Amygdala (tissue), 56 donors: ENCODE measurements at places on chromosomes 1 and 21.

GRCh38 chr1:75615613-75616435 is 4.9 kb upstream of the SLC44A5 start:
- peak; percentile 25 for DNase-seq

GRCh38 chr1:91428182-91428798 is 23.7 kb upstream of the HFM1 start:
- DNase-seq = no peak

GRCh38 chr1:184050636-184051035 is 894 bp upstream of the TSEN15 start:
- DNase-seq = no peak

- no peak for DNase-seq
These were observed 16.1 kb downstream of the EIF2B3 start for GRCh38 chr1:44970317-44970716.

GRCh38 chr1:75425001-75425650 is 185.8 kb downstream of the SLC44A5 start:
- DNase-seq = no peak

GRCh38 chr1:215005078-215005477 is 77.5 kb upstream of the KCNK2 start:
- no peak for DNase-seq

DNA sequence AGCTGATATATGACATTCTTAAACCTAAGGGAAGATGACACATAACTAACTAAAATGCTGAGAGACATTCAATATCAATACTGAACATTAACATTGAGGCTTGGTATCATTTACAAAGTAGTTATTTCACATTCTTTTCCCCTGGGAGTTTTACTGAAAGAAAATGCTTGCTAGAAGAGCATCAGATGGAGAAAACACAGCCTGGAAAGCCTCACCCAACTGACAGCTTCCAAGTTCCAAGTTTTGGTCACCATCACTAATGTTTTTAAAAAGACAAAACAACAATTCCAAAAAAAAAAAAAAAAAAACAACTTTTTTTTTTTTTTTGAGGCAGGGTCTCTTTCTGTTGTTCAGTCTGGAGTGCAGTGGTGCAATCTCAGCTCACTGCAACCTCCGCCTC is 80.6 kb downstream of the DSCAM start:
- DNase-seq = no peak

DNA sequence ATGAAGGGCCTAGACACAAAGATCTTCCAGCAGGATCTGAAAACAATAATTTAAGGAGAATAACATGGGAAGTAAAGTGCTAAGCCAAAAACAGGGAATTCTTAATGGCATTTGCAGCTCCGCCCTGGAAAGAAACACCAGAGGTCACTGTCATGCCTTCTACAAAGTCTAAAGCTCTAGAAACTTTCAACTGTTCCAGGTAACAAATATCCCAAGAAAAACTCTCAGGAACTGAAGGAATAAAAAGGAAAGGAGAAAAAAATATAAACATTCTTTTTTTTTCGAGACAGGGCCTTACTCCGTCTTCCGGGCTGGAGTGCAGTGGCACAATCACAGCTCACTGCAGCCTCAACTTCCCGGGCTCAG is 13.2 kb downstream of the ZC3H12A start:
- no peak for DNase-seq

DNA sequence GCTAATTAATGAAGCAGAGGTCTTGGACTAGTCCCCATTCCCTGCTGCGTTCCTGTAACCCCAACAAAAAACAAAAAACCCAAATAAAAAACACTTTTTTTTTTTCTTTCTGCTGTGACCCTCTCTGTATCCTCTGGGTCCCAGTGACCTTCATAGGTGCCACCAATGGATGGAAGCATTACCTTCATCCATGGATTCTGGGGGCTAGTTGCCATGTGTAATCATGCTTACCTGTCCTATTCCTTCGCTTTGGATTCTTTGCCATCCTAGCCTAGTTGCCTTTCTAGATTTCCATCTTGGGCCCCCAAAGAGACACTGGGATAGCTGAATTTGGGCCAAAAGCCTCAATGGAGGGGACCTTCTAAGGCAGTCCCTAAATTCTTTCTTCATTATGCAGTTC is 1208.7 kb downstream of the BRINP3 start:
- DNase-seq = no peak

DNA sequence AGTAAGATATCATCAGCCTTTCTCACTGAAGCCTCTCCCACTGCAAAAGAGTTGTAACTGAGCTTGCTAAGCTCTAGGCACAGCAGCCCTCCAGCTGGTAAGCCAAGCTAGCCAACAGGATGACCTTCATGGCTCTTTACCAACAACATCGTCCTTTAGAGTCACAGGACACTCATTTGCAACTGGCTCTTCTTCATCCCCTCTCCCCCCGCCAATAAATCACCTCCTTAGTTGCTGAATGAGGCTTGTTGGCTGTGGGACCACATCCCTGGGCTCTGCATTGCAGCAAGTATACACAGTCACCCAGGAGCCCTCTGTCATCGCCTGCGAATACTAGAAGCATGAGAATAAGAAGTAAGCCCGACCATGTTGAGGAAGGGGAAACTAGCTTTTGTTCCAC is 16.0 kb upstream of the ZNF697 start:
- no peak for DNase-seq

- DNase-seq = no peak
These were observed 1.2 kb downstream of the SH3GLB1 start for GRCh38 chr1:86705665-86705985.

DNA sequence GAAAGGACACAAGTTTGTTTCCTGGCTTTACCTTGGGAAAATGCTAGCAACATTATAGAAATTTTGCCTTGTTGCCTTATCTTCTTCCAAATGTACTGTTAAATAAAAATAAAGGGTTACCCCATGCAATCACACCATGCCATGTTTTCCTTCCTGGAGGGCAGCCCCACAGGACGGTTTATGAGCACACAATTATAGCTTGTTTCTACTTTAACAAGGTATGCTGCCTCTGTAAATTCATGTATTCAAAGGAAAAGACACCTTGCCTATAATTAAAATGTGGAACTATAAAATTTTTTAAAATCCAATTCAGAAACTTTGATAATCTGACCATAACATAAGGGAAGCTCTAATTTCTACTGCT is 63.4 kb downstream of the CAPN2 start:
- no peak for DNase-seq

DNA sequence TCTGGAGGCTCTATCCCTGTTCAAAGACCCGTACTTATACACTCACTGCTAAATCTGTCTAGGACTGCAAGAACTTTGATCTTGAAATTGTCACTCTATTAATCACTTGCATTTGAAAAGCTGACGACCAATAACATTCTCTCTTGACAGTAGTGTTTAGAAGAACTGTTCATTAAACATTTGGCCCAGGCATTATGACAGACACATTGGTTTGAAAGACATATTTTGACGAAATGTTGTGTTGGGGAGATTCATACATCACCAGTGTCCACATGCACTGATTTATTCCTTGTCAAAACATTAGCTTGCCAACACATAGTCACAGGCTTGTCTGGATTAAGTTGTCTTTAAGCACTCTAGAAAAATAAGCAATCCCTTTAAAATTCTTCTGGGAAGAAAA is 951.3 kb downstream of the ADGRL2 start:
- no peak for DNase-seq

- no peak for DNase-seq
These were observed 100.2 kb downstream of the SIPA1L2 start for GRCh38 chr1:232529747-232530146.

DNA sequence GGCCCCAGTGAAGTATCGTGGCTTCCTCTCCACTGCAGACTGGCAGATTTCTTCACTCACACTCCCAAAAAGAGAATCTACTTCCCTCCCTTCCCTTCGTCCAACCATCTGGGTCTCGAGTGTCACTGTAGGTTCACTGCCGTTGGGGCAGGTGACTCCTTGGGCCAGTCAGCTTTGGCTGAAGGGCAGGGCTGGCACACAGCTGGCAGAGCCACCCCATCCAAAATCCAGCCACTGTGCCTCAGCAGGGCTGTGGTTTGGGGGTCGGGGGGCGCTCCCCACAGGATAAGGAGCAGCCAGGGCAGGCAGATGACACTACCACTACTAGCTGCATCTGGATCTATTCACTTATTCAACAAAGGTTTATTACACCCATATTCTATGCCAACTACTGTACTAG is 9.8 kb downstream of the PINK1 start:
- DNase-seq = no peak

DNA sequence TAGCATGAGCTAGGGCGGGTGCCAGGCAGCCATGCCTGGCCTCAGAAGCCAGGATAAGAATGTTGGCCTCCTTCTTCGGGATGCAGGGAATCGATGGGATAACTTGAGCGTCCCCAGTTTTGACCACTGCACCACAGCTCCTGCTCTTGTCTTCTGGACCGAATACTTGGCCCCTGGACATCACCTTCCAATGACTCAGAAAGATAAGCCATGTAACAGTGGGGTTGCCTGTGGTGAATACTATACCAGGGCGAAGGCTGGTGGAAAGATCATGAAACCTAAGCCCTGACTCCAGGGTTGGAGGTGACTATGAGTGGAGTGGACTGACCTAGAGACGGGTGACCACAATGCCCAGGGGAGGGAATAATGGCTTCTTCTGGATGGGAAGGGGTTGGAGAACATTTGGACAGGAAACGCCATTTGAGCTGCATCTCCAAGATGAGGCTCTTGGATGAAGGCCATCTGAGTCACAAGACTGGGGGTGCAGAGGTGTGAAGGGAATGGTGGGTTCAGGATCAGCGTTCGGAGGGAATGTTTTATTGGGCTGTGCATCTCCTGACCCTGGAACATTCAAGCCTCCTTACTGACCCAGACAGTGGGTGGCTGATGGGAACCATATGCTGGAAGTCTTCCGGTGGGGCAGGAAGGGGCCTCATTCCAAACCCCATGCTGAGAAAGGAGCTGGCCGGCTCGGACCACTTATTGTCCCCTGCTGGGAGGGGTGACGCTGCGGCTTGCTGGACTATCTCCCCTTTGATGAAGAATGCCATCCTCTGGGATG is 18.5 kb upstream of the KCNE2 start:
- no peak for DNase-seq

- no peak for DNase-seq
These were observed 82.5 kb downstream of the C4BPA start for GRCh38 chr1:207186503-207186902.

DNA sequence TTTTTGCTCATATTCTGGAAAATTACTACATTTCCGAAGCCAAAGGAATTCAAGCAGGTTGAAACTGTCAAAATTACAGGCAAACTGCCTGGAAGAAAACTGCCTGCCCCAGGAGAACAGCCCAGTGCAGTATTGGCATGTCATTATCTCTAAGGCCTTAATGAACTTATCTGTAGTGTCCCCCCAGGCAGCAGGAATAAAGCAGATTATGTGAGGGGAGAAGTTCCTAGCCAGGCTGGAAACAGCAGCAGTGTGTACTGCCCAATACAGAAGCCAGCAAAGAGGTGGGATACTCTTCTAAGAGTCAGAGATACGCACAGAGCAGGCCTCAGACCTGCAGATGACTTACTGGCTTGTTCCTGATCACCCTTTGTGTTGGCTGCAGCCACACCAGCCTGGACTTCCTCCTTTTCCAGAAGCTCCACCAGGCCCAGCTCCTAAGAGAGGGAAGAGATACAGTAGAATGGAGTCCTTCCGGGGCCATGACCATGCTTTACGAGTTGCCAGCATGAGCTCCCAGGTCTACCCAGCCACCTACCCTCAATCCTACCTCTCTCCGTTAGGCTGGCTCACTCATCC is 11.7 kb downstream of the IQGAP3 start:
- no peak for DNase-seq

GRCh38 chr1:235069176-235069575 is 59.5 kb downstream of the TOMM20 start:
- no peak for DNase-seq

DNA sequence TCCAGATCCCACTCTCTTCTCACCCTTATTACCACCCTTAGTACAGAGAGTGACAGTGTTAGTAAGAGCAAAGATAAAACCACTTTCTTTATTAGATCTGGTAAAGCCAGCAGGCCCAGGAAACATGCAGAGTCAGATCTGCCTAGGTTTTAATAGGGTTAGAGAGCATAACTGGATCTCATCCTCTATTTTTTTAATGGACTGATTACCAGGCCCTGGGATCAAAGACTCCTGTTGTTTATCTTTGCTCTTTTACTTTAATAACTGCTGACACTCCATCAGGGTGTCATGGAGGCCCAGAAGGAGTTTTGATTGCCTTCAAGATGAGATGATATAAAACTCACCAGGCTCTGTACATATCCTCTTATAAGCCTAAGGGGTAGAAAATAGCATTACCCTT is 45.3 kb upstream of the RGS5 start:
- no peak for DNase-seq

DNA sequence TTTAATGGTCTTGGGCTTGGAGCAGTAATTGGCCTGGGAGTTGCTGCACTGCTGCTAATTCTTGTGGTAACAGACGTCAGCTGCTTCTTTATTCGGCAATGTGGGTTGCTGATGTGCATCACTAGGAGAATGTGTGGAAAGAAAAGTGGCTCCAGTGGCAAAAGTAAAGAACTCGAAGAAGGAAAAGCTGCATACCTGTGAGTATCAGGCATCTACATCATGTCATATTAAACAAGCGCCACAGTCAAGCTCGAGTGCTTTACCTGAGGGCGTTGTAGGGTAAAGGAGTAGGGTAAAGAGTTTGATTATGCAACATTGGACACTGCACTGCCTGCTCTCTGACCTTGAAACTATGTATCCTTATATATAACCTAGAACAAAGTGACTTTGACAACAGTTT is 510.6 kb downstream of the NCAM2 start:
- no peak for DNase-seq

DNA sequence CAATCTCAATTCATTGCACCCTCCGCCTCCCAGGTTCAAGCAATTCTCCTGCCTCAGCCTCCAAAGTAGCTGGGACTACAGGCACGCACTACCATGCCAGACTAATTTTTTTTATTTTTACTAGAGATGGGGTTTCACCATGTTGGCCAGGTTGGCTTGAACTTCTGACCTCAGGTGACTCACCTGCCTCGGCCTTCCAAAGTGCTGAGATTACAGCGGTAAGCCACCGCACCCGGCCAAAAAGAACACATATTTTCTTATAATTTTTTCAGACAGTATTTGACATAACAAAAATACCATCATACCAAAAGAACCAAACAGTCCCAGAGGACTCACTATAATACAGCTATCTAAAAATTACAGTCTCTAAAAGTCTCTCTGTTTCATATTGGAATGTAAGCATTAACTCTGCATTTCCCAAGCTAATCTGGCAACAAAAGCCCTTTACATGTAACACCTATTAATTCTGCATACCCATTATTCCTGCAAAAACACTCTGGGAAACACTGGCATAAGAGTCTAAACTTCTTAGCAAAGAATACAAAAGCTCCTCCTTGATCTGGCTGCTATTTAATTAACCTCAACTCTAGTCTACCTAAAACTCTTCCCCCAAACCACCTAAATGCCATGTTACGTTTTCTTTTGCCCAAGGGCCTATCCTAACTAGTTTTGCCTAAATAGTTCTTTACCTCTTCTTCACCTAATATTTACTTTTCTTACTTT is 26.9 kb downstream of the WDR26 start:
- DNase-seq = no peak
